ENCODE measurements at places on chromosomes 11 and 22.

- no peak for DNase-seq
Observed at GRCh38 chr11:82194521-82194920, 539.1 kb downstream of the FAM181B start.

- DNase-seq = no peak
Observed at GRCh38 chr11:134792677-134793076, 380.6 kb upstream of the B3GAT1 start.

DNA sequence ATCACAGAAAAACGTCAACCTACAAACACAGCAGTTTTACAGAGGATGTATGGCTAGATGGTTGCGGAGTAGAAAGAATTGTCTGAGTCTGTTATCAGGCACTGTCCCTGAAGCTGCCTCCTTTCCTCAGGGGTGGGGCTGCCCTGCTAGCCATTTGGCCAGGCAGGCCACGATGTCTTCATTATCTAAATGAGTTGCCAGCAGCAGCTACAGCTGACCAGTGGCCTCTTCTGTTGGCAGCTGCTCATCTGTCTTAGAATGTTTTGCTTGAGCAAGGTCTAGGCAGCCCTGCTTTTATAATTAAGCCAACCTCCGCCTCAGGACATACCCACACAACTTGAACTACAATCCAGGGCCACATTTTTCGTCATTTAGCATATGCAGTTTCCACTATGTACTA is 17.5 kb downstream of the SLC6A5 start:
- no peak for DNase-seq

- peak; percentile 65 for DNase-seq
Observed at GRCh38 chr11:19553683-19554333, 158.8 kb upstream of the NAV2 start.

- DNase-seq = no peak
Observed at GRCh38 chr11:68714060-68714856, 29.9 kb downstream of the GAL start.

DNA sequence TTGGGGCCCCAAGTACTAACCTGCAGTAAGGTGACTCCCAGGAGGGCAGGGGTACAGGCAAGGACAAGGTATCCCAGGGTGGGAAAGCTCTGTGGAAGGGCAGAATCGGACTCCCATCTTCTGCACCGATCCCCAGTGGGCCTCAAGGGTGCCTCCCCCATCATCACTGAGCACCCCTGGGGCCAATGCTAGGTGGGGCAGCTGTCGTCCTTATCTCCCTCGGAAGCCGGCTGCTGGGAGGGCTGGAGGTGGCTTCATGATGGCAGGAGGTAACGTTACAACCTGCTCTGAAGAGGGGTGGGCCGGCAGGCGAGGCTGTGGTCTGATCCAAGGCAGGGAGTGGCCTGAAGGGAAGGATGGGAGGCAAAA is 87.6 kb upstream of the LINC01488 start:
- no peak for DNase-seq

DNA sequence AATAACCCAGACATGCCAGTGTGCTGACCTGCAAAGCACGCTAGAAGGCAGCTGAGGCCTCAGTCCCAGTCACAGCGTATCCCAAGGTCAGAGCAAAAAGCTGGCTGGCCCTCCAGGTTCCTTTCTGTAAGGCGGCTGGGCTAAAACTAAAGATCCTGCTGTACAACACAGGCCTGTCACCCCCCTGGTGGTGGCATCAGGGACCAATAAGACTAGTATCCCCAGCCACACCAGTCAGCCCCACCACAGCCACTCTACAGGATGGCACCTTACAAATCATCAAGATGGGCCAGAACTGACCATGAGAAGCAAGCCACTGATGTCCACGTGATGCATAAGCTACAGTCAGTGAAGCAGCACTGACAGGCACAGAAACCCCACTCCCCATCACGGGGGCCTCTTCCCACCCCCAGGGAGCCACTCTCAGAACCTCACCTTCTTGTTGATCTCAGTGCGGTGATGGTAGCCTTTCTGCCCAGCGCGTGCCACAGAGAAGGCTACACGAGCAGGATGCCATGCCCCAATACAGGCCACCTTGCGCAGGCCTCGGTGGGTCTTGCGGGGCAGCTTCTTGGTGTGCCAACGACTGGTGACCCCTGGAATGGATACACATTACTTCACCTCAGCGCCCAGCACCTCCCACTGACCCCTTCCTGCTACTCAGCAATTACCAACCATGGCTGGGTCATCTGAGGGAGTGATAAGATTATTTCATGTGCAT is 5.0 kb downstream of the RPL3 start:
- DNase-seq = no peak

DNA sequence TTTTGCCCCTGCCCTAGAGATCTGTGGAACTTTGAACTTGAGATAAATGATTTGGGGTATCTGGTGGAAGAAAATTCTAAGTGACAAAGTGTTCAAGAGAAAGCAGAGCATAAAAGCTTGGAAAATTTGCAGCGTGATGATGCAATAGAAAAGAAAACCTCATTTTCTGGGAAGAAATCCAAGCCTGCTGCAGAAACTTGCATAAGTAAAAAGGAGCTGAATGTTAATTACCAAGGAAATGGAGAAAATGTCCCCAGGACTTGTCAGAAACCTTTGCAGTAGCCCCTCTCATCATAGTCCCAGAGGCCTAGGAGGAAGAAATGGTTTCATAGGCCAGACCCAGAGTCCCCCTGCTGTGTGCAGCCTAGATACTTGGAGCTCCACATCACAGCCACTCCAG is 686.9 kb downstream of the FAM181B start:
- DNase-seq = no peak

DNA sequence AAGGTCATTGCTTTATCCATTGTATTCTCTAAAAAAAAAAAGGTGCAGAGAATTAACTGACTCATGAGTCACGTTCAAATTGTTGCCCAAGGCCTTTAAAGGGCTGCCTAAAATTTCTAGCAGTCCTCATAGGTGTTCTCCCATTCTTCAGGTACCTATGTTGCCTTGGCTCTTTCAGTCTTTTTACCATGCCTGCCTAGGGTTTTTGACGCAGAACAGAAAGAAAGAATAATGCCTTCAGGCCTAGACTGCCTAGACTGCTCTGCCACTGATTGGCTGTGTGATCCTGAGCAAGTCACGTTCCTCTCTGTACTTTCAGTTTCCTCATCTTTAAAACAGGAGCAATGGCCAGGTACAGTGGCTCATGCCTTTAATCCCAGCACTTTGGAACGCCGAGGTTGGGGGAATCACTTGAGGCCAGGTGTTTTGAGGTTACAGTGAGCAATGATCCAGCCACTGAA is 21.5 kb downstream of the CTSC start:
- no peak for DNase-seq

DNA sequence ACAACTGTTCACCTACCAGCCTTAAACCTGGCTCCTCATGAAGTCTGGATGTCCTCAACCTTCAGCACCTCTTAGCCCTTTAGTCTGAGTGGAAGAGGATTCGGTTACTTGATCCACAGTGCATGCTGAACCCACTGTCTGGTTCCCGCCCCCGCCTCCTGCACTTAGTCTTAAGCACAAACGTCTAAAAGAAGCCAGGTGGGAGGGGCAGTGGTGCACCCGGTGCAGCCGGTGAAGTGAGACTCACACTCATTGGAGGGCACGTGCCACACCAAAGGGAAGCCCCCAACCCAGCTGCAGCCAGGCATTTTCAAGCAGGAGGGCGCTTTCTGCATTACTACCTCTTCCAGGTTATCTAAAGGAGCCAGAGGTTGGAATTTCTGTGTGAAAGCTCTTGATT is 146.8 kb downstream of the COMMD9 start:
- DNase-seq = no peak

DNA sequence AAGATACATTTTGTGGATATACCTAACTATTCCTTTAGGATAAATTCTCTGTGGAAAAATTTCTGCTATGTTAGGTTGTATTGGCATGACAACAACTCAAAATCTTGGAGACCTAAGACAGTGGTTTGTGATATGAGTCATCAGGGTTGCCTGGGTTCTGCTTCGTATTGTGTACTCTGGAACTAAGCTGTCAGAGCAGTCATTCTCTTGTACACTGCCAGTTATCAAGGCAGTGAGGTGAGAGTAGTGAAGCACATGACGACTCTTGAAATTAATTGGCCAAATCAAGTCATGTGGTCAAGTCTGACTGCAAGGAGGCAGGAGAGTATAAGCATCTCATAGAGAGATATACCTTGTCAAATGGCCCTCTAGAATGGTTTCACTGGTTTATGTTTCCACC is 104.4 kb downstream of the FANCF start:
- DNase-seq = no peak

- no peak for DNase-seq
Observed at GRCh38 chr11:132312161-132312560, 941.7 kb downstream of the NTM start.

- DNase-seq = no peak
Observed at GRCh38 chr22:50347157-50347556, 4.0 kb downstream of the PPP6R2 start.

GRCh38 chr11:68282141-68282860 is 10.5 kb upstream of the C11orf24 start:
- DNase-seq = peak; percentile 65

GRCh38 chr11:75145196-75145971 is 5.5 kb upstream of the SLCO2B1 start:
- no peak for DNase-seq

DNA sequence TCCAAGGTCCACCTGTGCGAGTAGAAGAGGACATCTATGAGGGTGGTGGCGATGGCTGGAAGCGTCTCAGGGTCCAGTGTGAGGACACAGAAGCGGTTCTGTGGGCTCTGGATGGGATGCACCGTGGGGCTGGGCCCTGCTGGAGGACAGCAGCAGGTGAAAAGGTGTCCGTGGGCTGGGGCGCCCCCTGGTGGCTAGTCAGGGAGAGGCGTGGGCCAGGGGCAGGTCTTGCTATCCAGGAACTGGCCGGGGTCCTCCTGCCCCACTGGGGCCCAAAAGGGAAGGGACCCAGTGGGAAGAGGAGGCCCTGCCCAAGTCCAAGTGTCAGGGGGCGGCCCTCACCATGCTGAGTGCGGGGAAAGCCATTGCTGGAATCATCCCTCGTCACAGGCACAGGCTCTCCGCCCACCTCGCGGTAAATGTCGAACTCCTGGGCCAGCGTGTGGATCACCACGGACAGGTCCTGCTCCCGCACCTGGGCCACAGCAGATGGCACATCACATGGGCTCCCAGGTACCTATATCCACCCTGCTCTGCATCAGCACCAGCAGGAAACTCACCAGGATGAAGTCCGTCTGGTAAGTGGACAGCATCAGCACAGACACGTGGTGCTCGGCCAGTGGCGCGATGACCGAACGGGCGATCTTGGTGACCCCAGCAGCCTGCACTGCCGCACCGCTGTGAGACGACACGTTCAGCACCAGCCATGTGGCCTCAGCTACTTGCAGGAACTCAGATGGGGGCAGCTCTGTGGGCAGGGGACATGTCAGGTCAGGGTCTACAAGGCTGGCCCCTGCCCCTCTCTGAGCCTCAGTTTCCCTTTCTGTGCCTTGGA is 2.3 kb downstream of the CASTOR1 start:
- DNase-seq = peak; percentile 87

DNA sequence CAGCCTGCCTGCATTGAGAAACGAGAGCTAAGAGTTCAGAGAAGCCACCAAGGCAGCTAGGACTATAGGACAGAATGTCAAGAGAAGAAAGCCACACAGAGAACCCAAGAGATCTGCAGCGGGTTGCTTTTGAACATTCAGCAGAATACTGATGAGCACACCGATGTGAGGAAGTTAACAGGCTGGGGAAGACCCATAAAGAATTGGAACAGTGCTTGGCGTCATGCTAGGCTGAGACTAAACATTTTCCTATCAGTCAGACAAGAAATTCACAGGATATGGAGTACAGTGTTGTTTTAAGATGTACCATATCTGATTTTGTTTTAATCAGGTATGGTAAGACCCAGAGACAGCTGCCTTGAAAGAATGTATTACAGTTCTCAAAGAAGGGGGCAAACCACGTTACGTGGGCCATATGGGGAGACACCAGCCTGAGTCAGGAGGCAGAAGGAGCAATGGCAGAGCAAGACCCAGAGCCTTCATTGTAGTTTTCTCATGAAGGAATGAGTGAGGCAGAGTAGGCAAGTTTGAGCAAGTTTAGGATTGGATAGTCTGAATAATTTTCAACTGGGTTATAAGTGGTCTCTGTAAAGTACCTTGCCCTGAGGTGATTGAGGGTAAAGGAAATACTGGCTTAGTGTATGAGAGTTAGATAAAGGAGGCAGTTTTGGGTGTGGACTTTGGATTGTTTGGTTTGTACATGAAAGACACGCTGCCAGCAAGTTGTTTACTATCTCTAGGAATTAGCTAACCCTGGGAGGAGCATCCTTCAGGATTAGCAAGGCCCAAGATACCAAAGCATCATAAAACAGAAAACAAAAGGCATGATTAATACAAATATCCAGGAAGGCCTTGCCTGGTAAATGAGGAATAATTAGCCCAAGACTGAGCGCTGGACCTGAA is 14.3 kb downstream of the LRRC75B start:
- DNase-seq = no peak

DNA sequence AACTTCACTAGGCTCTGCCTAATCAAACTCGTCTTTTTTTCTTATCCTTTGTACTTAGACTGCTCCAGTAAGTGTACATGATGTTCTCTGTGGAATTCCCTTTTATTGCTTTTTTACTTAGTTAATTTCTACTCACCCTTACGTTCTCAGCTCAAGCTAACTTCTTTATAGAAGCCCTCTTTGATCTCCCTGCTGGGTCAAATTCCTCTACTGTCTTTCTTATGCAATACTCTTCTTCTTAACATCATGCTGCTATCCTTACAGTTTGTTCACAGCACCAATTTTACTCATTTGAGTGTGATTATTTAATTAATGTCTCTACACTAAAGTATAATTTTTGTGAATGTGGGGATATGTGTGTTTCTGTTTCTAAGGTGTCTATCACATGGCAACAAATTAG is 498.3 kb downstream of the CNTN5 start:
- DNase-seq = no peak

DNA sequence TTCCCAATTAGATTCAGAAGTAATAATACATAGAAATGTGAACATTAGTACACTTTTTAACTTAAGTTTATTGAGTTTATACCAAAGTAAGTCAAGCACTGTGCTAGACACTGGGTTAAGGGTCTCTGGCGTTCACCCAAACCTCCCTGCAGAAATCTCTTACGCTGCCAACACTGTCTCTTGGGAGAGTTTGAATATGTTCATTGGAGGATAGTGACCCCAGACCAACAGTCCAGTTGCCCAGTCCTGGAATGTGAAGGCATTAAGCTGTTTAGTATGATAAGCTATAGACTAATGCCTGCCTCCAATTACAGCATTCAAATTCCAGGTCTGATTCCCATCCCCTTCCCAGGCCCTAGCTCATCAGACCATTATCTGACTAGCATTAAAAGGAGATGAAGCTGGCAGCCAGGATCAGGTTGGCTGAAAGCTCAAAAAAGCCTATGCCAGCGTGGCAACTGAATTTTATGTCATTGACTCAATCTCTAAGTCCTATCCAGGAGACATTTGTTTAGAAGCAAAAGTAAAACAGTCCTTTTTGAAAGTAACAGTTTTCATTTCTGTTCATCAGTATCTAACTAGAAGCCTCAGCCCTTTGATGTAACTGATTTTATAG is 77.8 kb downstream of the SFI1 start:
- DNase-seq = no peak

GRCh38 chr11:120613264-120614226 is 102.0 kb downstream of the GRIK4 start:
- DNase-seq = no peak

- DNase-seq = no peak
Observed at GRCh38 chr11:130814440-130815096, 101.7 kb downstream of the SNX19 start.
